ENCODE measurements at places on chromosomes 11 and 22.

GRCh38 chr11:43758927-43759326, 78.4 kb downstream of the HSD17B12 start:
- H3K27ac ChIP-seq = no peak overlapping the region
- no peak overlapping the region for H3K4me3 ChIP-seq
- no peak for DNase-seq
- no peaks in the 10 kb centered on the region for H3K4me1 ChIP-seq
- H3K36me3 ChIP-seq = peaks cover 38% of the 10 kb centered on the region

- peaks cover 2% of the 10 kb centered on the region for H3K36me3 ChIP-seq
- peak overlapping the region; percentile 92 for H3K27ac ChIP-seq
- H3K4me1 ChIP-seq = peaks cover 25% of the 10 kb centered on the region
- no peak for DNase-seq
- no peaks in the 10 kb centered on the region for H3K27me3 ChIP-seq
These were observed 7.8 kb upstream of the GRAMD4 start for GRCh38 chr22:46612341-46612903.

DNA sequence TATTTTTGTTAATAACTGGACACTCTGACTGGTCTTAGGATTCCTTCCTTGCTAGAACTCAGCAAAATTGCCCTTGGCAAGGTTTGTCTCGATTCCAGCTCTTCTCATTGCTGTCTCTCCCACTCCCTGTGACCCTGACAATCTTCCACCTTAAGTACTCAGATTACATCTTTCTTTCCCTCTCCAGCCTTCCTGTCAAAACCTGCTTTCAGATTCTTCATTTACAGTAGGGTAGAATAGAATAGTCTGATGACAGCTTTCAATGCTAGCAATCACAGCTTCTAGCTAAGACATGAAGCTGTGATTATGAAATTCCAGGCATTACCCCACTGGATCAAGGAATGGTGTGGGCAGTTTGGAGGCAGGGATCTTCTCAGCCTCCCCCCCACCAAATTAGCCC, 39.2 kb upstream of the LMO2 start:
- no peak for DNase-seq
- H3K4me1 ChIP-seq = peaks cover 4% of the 10 kb centered on the region
- H3K4me3 ChIP-seq = no peak overlapping the region

DNA sequence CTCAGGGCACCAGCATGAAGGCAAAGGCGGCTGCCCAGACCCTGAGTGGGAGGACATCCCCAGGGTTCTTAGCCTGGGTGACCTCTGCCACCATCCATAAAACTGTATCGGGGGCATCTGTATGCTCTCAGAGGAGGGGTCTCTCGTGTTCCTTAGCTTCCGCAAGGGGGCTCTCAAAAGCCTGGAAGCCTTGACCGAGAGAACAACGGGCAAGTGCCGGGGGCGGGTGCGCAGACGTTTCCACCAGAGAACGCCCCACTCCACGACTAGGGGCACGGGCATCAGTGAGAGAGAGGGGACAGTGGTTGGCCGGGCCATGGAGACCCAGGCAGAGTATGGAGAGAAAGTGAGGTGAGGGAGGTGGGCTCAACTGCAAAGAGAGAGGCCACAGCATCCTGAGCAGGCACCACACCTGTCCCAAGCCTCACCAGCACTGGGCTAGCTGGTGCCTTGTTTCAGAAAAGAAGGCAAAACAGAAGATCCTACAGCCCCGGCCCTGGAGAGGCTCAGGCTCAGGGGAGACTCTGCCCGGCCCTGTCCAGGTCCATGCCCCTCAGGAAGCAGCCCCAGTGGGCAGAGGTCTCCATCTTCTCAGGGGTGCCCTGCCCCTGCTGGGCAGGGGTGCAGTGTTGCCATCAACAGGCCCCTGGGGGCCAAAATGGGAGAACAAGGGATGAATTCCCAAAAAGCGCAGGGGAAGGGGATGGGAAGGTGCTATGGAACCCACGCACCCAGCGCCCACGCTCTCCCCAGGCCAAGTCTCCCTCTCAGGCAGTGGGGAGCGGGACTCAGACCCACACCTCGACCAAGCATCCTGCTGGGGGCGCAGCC, 5.9 kb downstream of the TSPAN32 start:
- H3K36me3 ChIP-seq = no peaks in the 10 kb centered on the region
- no peak overlapping the region for H3K27ac ChIP-seq
- peaks cover 15% of the 10 kb centered on the region for H3K4me1 ChIP-seq
- no peak overlapping the region for H3K4me3 ChIP-seq
- DNase-seq = no peak
- no peaks in the 10 kb centered on the region for H3K27me3 ChIP-seq

- H3K4me1 ChIP-seq = no peaks in the 10 kb centered on the region
- H3K36me3 ChIP-seq = no peaks in the 10 kb centered on the region
- H3K27me3 ChIP-seq = no peaks in the 10 kb centered on the region
- no peak for DNase-seq
These were observed 890.5 kb upstream of the ANO3 start for GRCh38 chr11:25441421-25441820.

DNA sequence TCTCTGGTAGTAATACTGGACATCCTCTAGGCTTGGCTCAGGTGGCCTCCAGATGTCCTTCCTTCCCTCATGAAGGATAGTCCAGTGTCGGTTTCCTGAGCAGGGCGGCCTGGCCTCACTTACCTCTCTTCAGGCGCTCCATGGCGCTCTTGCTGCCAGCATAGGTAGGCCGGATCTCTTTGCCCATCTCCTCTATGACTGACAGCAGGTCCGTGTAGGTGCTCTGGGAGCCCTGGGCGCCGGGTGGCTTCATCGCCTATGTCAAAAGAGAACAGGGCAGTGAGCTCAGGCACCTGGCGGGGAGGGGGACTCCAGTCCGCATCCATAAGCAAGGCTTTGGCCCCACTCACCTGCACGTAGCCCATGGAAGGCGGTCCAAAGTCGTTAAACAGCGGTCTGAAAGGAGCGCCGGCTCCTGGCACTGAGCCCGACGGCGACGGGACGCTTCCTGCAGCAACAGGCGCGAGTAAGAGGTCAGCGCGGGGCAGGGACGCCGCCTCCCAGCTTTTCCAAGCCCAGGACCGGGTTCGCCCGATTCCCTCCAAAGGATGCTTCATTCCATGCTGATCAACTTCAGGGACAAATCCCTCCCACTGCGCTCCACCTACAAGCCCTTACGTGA, 609 bp downstream of the CDK2AP2 start:
- peaks cover 14% of the 10 kb centered on the region for H3K27me3 ChIP-seq
- H3K4me3 ChIP-seq = peak overlapping the region; percentile 93
- H3K36me3 ChIP-seq = peaks cover 9% of the 10 kb centered on the region
- DNase-seq = no peak
- peaks cover 33% of the 10 kb centered on the region for H3K4me1 ChIP-seq

DNA sequence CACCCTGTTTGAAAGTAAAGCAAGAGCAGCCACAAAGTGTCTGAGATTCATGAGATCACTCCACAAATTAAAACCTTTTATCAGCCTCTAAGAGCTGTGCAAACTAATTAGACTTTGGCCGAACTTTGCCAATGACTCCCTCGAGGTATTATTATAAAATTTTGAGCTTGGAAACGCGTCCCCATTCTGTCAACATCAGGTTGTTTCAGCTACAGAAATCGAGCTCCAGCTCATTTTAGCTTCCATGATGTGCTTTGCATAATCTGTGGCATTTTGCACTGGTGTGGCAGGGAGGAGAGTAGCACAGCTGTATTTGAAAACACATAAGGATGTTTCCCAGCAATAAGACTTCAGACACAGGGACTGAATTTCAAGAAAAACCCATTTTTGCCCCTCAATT, 872.2 kb downstream of the NTM start:
- H3K27me3 ChIP-seq = no peaks in the 10 kb centered on the region
- no peak overlapping the region for H3K4me3 ChIP-seq
- no peak for DNase-seq
- no peak overlapping the region for H3K27ac ChIP-seq
- H3K4me1 ChIP-seq = no peaks in the 10 kb centered on the region

- H3K4me3 ChIP-seq = no peak overlapping the region
- no peak overlapping the region for H3K27ac ChIP-seq
- peaks cover 14% of the 10 kb centered on the region for H3K36me3 ChIP-seq
- no peak for DNase-seq
These were observed 17.4 kb downstream of the KCTD21 start for GRCh38 chr11:78170874-78171549.

GRCh38 chr11:134252346-134253187, 585 bp downstream of the THYN1 start:
- peak overlapping the region; percentile 83 for H3K27ac ChIP-seq
- peaks cover 3% of the 10 kb centered on the region for H3K36me3 ChIP-seq
- peak overlapping the region; percentile 90 for H3K4me3 ChIP-seq
- DNase-seq = peak; percentile 53
- H3K4me1 ChIP-seq = peaks cover 34% of the 10 kb centered on the region
- H3K27me3 ChIP-seq = no peaks in the 10 kb centered on the region

GRCh38 chr11:95886462-95886861, 37.4 kb downstream of the MTMR2 start:
- H3K4me1 ChIP-seq = peaks cover 4% of the 10 kb centered on the region
- no peak overlapping the region for H3K27ac ChIP-seq
- no peak overlapping the region for H3K4me3 ChIP-seq

GRCh38 chr22:29798318-29798717, 31.1 kb downstream of the UQCR10 start:
- H3K27ac ChIP-seq = peak overlapping the region; percentile 78
- H3K4me1 ChIP-seq = peaks cover 19% of the 10 kb centered on the region
- H3K4me3 ChIP-seq = no peak overlapping the region
- no peak for DNase-seq

DNA sequence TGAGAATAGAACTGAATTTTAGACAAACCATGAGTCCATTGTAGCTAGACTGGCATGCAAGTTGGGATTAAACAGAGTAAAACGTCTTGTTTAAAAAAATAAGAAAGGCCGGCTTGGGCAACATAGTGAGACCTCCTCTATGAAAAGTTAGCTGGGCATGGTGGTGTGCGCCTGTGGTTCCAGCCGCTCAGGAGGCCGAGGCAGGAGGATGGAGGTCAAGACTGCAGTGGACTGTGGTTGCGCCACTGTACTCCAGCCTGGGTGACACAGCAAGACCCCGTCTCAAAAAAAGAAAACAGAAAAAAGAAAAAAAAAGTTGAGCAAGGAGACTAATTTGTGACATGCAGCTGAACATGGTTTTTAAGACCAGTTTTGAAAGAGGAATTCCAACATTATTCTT, 23.5 kb downstream of the CDPF1 start:
- DNase-seq = no peak
- no peak overlapping the region for H3K4me3 ChIP-seq
- no peaks in the 10 kb centered on the region for H3K27me3 ChIP-seq
- H3K36me3 ChIP-seq = peaks cover 12% of the 10 kb centered on the region
- H3K4me1 ChIP-seq = peaks cover 3% of the 10 kb centered on the region
- no peak overlapping the region for H3K27ac ChIP-seq

- peaks cover 37% of the 10 kb centered on the region for H3K4me1 ChIP-seq
- peaks cover 26% of the 10 kb centered on the region for H3K36me3 ChIP-seq
- no peaks in the 10 kb centered on the region for H3K27me3 ChIP-seq
- peak; percentile 71 for DNase-seq
- peak overlapping the region; percentile 81 for H3K27ac ChIP-seq
These were observed 886 bp downstream of the PITPNM1 start for GRCh38 chr11:67504005-67504949.
